ENCODE measurements at places on chromosomes 7 and 10.

DNA sequence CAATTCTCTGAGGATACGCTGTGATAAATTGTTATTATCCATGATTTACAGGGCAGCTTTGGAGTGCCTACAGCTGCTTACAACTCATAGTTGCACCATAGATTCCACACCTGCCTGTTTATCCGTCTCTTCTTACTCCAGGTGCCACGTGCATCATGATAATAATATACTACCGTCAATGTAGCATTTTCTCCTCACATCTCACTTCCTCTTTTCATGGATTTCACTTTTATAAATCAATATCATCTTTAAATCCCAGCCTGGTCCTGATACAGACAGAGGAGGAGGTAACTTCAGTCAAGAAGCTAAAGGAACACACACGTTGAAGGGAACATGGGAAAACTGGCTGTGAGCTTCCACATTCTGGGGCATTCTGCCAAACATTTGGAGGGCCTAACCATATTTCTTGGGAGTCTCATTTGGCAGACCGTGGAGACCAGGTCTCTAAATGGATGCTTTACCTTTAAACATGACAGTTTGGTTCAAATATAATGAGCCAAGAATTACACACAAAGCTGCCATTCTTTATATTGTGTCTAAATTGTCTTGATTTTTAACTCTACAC, 2.4 kb downstream of the CH25H start:
- no peak for DNase-seq

- DNase-seq = no peak
These were observed 27.0 kb downstream of the ANXA8 start for GRCh38 chr10:47456794-47457527.

- DNase-seq = no peak
These were observed 10.4 kb downstream of the BLVRA start for GRCh38 chr7:43768887-43769272.

DNA sequence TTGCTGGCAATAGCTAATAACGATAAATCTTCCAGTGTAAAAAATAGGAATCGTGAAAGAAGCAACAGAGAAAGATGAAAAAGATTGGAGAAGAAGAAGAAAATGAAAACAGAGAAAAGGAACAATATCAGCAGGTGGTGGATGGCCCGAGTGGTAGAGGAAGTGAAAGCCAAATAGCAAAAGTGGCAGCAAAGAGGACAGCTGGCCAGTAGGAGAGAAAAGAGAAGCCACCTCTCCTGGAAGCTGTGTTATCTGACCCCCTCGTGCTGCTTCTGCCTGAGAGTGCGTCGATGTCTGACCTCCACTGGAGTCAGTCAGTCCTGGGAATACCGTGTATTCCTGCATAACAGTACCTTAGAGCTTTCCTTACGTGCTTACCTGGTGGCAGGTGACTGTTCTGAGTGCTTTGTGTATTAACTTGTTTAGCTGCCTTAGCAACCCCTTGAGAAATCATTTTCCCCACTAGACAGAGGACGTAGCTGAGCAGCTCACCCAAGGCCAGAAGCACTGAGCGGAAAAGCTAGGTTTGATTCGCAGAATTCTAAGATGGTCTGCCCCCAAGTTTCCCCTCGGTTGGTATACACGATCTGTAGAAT, 88.3 kb downstream of the CHN2 start:
- no peak for DNase-seq

DNA sequence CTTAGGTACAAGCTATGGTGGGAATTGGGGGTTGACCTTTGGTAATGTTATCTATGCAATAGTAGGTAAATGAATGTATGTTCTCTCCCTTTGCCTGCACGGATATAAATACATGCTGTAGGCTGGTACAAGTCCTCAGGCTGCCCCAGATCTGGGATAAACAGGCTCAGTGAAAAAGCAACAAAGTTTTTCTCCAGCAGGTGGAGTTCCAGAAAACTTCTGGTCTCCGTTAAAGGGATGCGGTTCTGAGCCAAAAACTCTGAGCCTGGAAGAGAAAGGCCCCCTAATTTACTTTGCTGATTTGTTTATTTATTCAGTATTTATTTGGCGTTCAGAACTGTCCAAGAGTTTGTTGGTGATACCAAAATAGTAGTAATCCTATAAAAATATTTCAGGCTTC, 204.7 kb downstream of the ADRA2A start:
- no peak for DNase-seq

Data from activated CD4-positive, CD25-positive, alpha-beta regulatory T cell (primary cell).